NCI-H1694 treated with DMSO at 0.1 percent for 48 hours (cell line): ENCODE measurements at places on chromosomes 2 and 18.

DNA sequence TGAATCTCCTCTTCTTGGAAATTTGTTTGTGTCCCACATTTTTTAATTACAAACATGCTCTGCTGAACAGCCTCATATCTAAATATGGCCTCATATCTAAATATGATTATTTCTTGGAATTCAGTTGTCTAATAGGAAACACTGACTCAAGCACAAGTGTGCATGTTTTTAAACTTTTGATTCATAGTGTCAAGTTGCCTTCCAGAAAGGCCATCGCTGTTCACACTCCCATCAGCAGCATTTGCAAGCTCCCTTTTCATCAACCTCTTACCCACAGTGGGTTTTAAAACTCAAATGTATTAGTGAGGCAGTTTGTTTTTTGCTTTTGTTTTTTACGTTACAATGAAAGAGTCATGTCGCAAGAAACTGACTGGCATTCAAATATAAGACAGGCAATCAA, 65.2 kb upstream of the SMAD2 start:
- no peak for DNase-seq

- DNase-seq, result no peak
These were observed 2.5 kb upstream of the GPR39 start for GRCh38 chr2:132414081-132414480.

DNA sequence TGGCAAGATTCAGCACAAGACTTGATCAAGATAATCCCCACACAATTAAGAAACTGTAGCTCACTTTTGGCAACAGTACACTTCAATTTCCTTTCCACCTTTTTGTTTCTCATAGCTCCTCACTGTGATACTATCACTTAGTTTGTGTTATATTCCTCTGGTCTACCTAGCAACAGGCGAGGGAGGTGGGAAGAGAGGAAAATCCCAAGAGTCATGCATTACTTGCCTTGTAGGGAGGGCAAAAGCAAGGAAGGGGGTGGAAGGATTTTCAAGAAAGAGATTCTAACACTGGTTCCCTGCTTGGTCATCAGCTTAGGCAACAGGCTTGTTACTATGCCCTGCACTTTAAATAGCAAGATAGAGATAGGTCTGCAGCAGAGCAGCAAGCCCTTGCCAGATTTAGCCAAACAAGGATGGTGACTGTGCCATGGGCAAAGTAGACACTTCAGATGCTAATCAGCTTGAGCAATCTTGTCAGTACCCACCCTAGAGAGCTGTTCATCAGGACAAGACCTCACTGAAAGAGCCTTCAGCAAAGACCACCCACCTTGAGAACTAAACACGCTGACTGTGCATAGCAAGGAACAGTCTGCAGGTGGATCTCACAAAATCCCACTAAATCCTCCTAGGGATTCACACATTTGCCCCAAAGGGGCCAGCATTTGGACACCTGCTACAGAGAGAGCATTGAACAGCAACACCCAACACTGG, 134.6 kb downstream of the MBD2 start:
- no peak for DNase-seq

DNA sequence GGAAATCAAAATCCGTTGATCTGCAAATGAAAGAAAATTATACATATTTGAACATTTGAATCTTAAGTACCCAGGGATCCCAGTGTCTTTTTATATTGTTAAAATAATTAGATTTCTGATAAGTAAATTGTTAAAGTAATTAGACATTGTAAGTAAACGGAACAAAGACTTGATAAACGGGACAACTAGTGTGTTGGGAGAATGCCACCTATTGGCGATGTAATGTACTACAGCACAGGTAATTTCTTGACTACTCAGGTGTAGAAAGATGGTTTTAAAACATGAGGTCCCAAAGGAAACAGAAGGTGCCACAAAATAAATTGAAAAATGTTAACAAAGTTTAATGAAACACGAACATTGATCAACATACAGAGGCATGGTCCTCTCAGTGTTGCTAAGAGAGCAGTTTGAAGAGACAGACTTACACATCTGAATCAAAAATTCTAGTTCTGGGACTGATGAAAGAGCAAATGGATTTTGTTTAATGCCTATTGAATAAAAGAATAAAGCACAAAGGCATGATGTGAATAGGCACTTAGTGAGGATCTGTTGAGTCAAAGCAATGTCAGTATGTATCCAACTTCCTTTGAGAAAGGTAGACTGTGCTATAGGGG, 103.4 kb upstream of the RASGRP3 start:
- DNase-seq, result peak; percentile 28

GRCh38 chr2:3483227-3483985, 35.9 kb downstream of the ADI1 start:
- DNase-seq, result no peak

- DNase-seq, result no peak
These were observed 33.2 kb upstream of the CCDC88A start for GRCh38 chr2:55452879-55453278.

GRCh38 chr2:237691029-237691907, 63.9 kb downstream of the LRRFIP1 start:
- DNase-seq, result no peak

- DNase-seq, result no peak
These were observed 597.3 kb downstream of the ERBB4 start for GRCh38 chr2:211941216-211941747.

GRCh38 chr2:227029426-227030105, 134.4 kb downstream of the COL4A4 start:
- no peak for DNase-seq

GRCh38 chr2:197251576-197251975, 59.0 kb downstream of the ANKRD44 start:
- DNase-seq, result no peak

GRCh38 chr2:127630096-127630863, 15.7 kb upstream of the GPR17 start:
- DNase-seq, result no peak

DNA sequence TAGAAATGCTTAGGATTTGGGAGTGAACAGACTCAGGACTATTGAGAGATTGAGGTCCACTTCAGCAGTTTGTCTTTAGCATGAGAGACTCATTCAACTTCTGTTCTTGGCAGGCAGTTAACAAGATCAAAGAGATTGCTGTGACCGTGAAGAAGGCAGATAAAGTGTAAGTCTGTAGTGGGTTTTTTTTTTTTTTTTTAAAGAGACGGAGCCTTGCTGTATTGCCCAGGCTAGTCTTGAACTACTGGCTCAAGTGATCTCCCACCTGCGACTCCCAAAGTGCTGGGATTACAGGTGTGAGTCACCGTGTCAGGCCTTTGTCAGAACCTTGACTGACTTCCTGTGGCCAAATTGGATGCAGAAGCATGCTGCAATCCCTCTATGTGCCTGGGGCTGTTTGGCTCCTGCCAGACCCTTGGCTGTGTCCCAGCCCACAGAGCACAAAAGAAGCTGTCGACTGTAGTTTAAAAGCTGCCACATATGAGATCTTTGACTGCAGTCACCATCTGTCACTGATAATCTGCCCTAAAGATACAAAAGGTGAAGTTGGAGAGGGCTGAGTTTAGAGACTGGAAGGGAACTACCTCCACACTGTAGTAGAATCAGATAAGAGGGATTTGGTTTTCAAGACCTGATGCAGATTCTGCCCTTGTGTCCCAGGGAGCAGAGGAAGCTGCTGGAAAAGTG, 9.9 kb downstream of the CCT7 start:
- DNase-seq, result peak; percentile 59

- DNase-seq, result peak; percentile 66
These were observed 62.9 kb downstream of the AFTPH start for GRCh38 chr2:64586883-64587481.

DNA sequence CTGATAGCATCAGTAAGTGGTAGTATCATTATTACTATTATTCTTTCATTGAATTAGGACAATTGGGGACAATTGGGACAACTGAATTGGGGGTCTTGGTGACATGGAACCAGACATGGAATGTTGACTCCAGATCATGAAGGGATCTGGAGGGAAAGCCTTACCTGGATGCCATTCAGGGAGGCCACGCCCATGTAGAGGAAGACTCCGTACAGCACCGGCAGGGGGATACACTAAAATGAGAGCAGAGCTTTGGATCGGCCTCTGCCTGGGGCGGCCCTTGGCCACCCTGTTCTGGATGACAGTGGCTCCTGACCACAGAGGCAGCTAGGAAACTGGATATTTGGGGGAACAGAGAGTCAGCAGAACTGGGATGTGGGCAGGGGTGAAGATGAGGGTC, 29.2 kb downstream of the MTHFD2 start:
- no peak for DNase-seq

DNA sequence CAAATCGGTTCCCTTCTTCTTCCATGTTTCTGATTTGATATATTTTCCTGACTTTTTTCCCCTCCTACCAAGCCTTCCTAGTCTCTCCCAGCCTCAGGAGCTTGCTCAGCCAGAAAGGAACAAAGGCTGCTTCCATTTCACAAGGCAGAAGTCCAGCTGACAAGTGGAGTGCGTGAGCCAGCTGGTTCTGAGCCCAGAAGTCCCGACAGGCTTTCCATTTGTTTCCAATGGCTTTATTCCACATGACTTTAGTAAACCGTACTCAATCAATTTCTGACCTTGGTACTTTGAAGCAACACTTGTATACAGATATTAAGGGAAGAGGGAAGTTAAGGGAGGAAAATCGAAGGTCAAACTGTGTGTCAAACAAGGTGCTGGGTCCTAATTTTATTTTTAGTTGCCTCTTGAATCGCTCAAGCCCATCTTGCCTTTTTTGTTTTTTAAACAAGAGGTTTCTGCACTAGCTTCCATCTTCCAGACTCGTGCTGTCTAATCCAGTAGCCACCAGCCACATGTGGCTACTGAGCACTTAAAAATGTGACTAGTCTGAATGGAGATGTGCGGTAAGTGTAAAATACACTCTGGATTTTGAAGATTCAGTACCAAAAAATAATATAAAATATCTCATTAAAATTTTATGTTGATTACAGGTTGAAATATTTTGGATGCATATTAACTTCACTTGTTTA, 36.2 kb downstream of the WIPF1 start:
- DNase-seq, result peak; percentile 87

DNA sequence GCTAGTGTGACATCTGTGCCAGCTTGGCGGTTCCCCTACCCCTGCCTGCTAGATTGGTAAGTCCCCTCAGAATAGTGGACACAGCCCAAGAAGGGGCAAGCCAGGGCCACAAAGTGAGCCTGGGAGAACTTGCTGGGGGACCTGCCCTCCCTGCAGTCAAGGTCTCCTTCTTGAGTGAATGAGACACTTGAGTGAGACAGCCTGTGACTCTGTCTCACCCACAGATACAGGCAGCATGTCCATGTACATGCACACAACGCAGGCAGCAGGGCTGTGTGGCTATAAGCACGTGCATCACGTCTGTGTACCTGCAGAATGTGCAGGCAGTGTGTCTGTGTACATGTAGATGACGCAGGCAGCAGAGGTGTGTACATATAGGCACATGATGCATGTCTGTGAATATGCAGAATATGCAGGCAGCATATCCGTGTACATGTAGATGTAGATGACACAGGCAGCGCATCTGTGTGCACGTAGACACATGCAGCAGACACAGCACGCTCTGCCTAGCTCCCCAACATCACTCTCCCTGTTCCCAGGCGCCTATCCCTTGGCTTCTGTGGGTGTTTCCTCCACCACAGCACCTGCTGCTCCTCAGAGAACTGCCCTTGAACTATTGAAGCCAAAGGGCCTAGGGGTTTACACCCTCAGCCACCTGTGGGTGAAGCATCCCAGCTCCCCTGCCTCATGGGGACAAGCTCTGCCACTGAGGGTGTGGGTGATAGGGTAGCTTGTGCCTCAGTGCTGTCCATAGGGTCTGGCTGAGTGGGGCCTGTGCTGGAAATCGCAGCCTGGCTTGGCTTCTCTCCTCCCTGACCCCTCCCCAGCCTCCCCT, 147.2 kb upstream of the TWIST2 start:
- no peak for DNase-seq

GRCh38 chr2:72144632-72145288, 2.9 kb downstream of the CYP26B1 start:
- peak; percentile 40 for DNase-seq

- no peak for DNase-seq
These were observed 39.9 kb downstream of the DARS1 start for GRCh38 chr2:135945526-135945925.

- no peak for DNase-seq
These were observed 16.9 kb upstream of the GNAL start for GRCh38 chr18:11672198-11672597.

DNA sequence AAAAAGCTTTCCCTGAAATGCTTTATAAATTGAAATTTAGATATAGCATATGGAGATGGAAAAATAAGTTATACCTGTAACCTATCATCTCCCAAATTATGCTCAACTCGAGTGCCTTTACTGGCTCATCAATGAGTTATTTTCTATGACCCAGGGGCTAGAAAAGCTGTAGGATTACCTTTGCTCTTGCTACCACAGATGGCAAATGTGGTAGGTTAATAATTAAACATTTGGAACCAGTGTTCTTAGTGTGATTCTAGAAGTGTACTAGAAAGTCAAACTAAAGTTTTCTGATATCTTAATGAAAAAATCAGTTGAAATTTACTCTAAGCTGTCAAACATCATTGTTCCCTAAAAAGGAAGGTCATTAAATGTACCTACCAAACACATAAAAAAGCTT, 22.5 kb downstream of the ALS2 start:
- no peak for DNase-seq

DNA sequence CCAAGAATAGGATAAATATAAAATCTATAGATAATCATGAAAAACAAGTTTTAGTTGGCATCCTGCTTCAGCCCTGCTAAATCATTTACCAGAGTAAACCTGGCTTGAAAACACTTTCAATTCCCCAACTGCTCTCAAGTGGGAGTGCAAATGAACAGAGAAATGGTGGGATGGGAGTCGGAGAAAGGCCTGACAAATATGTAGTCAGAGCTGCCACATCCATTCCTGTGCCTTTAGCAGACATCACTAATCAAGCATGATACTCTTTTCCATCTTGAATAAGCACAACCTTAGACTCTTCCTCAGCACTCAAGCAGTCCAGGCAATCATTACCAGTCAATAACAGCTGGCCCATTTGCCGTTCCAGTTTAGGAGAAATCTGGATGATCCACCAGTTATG, 101.3 kb downstream of the ANKRD44 start:
- DNase-seq, result no peak

DNA sequence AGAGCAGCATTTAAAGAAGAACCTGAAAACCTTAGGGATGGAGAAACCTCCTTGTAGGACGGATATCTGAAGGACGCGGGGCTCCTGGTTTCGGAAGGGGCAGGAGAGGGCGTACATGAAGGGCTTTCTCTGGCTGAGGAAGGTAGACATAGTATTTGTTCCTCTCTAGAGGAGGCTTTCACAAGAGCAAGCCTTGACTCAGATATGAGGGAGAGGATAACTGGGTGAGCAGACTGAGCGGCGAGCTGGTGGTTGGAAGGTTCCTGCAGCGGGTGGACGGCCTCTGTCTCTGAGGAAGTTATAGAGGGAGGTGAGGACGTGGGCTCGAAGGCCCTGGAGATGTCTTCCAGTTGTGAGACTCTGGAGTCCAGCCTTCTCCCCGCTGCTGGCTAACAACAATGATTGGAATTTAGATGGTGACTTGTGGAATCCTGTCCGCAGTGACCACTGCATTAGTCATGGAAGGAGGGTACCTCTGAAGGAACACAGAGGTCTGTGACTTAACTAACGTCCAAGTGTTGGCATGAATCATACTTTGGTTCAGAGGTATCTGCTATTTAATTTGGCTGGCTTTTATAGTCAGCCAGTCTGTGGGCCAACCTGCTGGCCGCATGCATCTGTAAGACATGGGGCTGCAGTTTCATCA, 80.9 kb downstream of the ASAP2 start:
- DNase-seq, result no peak
